Upper lobe of left lung (tissue), 6 donors: ENCODE measurements at places on chromosomes 3 and 15. TPM values are rescaled to one million over a fixed set of nuclear protein-coding genes. Genes with fewer than 3 reads are reported as not detected.

Gene SRGAP3
- 17.8 TPM for total RNA-seq

- no peak for DNase-seq
Observed at GRCh38 chr3:154132777-154133375, 11.7 kb downstream of the ARHGEF26 start.

Gene P2RY12
- total RNA-seq = not detected

- no peak for DNase-seq
Observed at GRCh38 chr15:84973492-84974460, 7.9 kb upstream of the PDE8A start.

DNA sequence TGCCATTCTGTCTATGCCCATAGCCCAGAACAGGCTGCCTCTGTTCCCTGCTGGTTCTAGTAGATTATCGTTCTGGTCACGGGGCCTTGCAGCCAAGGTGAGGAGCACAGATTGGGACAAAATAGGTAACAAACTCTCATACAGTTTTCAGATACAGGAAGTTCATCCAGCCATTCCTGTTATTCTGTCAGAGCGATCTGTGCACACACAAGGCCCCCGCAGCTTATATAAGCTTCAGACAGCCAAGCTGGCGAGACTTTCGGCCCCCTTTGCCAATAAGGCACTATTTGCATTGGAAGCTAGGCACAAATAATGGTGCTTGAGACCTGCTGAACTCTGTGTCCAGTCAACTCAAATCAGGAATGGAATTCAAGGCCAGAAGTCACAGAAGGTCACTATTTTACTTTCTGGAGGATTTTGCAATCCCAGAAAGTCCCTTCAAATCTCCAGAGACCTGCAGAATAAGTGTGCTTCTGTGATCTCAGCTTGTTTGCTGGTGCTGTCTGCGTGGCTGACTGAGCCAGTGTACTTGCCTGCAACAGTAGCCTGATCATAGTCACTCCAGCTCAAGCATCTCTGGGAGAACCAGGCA, 69.4 kb downstream of the BFSP2 start:
- no peak for DNase-seq

GRCh38 chr3:124770336-124771082, 40.3 kb downstream of the UMPS start:
- peak; percentile 57 for DNase-seq

Gene MAP1A
- total RNA-seq = 4.7 TPM

Gene SAMMSON
- total RNA-seq = not detected

DNA sequence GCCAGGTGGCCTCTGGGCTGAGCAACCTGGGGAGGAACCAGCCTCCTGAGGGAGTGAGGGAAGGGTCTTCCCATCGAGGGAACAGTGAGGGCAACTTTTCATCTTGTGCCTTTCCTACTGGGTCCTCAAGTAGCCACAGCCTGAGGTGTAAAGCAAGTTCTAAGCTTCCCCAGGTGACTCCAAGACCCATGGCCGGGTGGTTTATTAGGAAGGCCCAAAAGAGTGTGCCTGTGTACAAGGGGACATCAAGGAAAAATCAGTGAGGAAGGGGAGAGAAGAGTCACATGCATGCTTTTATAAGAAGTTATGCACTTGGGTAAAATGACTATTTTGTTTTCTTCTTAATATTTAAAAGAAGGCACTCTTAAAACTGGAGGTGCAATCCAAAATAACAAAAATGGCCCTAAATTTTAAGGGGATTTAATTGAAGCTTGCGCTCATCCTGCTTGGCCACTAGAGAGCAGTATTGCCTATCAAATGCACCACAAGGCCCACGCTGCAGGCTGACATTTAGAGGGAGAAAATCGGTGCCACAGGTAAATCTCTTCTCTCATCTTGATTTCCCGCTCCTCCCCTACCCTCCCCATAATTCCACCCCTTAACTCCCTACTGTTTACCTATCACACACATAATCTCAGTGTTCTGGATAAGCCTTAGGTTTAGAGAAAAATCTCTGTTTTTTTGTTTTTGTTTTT, 6.7 kb downstream of the NANOGP8 start:
- DNase-seq = peak; percentile 49

DNA sequence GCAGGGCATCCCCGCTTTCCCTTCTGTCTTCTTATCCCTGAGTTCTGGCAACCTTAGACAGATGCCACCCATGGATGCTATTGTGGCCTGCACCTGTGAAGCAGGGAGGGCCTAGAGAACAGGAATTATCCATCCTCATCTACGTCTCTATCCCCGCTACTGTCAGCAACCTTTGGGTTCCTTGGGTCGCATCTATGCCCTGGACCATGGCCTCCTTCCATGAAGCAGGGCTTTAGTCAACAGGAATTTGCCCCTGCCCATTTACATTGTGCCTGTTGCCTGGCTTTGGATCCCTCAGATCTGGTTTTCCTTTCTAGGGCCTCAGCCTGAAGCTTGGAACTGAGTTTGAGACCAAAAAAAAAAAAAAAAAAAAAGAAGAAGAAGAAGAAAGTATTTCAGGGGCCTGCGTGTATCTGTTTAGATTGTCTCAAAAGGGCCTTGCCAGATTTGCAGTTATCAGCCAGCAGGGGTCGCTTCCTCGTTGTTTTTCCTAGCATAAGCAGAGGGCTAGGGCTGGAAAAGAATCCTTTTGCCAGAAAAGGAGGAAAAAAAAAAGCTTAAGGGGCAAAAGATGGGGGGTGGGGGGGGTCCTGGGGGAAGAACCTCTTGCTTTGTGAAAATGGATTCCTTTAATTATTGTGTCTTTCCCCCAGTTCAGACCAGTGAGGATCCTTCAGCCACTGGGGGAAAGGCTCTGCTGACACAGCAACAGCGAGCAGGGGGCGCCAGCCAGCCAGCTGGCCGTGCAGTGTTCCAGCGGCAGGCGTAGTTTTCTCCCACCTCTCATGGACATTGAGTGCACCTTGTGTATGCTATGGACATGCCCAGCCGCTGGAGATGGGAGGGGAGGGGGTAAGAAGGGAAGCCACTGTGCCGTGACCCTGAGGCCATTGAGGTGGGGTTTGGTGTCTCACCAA, 65.7 kb upstream of the ALDH1L1 start:
- peak; percentile 81 for DNase-seq

DNA sequence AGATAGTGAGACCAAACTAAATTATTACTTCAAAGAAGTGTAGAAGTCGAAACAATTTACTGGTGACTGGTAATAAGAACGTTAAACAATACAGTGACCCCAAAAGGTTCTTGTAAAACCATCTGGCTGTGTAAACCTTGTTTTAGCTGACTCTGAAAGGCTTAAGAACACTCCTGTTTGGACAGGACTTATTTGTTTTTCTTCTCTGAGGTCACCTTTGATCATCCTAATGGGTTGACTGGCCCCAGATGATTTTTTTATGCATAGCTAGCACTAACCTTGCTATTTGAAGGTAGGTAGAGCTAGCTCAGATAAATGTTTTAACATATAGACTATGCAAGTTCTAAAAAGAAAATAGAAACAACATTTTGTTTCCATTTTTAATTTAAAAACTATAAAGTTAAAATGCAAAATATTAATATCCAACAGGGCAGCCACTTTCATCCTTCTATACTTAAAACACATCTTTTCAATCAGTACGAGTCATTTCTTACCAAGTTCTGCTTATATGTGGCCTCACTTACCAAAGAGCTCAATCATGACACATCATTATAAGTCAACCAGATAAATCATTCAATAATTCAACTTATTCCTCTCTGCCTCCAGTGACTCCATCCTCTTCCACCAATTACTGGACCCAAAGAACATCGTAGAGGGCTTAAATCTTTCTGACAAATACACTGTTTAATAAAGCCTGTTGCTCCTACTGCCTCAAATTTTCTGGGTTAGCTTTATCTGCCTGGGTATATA, 158.8 kb downstream of the SSR3 start:
- no peak for DNase-seq

GRCh38 chr3:149091983-149092382, 5.7 kb upstream of the HLTF start:
- DNase-seq = no peak

GRCh38 chr3:7520059-7520458, 659.1 kb downstream of the GRM7 start:
- no peak for DNase-seq

- DNase-seq = no peak
Observed at GRCh38 chr3:180319461-180319860, 282.5 kb upstream of the TTC14 start.

GRCh38 chr15:60782316-60782715, 303.4 kb upstream of the ICE2 start:
- no peak for DNase-seq

Gene TGM4
- not detected for total RNA-seq

Gene RTP4
- 4.1 TPM for total RNA-seq

GRCh38 chr3:124951511-124952281, 17.1 kb upstream of the MUC13 start:
- no peak for DNase-seq

Gene CLDN11
- 6.1 TPM for total RNA-seq

GRCh38 chr3:54888873-54889272, 39.0 kb downstream of the LRTM1 start:
- no peak for DNase-seq

DNA sequence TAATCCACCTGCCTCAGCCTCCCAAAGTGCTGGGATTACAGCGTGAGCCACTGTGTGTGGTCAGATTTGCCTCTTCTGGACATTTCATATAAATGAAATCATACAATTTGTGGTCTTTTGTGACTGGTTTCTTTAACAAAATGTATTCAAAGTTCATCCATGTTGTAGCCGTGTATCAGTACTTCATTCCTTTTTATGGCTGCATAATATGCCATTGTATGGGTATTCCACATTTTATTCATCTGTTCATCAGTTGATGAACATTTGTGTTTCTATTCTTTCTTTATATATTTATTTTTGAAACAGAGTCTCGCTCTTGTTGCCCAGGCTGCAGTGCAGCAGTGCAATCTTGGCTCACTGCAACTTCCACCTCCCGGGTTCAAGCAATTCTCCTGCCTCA, 25.8 kb downstream of the WDR76 start:
- DNase-seq = no peak

Gene LRRC3B
- total RNA-seq = 0.24 TPM

DNA sequence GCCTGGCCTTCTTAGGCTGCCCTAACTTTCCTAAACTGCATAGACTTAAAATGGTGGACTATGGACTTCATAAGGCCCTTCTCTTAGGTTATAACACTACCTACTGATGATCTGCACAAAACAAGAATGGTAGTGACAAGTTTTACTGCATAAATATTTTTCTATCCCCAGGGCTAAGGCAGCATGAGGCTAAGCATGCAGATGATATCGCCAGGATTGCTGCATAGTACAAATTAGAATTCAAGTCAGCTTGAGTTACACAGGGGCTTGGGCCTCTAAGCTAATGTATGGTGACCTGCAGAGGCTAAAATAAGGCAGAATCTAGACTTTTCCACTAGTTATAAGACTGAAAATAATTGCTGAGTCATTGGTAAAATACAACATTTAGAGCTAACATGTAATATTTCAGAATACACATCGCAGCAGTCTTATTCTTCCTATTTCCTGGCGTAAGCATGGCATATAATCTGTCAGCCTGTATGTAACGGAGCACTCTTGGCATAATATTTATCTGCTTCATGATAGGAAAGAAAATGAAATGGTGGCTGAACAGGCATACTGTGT, 15.3 kb upstream of the RBMS3 start:
- DNase-seq = no peak

Gene C2CD4A
- total RNA-seq = not detected

DNA sequence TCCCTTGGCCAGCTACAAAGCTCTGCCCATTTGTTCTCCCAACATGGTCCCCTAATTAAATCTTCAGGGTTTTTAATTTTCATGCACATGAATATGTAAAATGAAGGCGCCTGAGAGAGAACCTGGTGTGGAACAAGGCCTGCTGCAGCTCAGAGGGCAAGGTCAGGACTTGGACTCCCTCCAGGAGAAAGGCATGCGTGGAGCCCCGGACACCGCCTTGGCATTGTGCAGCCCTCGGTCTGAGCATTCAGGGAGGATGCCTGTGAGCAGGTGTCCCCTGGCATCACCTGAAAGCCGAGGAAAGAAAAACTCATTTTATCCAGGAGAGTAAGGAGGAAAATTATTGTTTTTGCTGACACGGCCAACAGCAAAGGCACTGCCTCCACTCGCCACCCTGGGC, 33.8 kb upstream of the EPHB1 start:
- DNase-seq = peak; percentile 12

GRCh38 chr3:87351937-87352336, 75.6 kb upstream of the POU1F1 start:
- DNase-seq = no peak

DNA sequence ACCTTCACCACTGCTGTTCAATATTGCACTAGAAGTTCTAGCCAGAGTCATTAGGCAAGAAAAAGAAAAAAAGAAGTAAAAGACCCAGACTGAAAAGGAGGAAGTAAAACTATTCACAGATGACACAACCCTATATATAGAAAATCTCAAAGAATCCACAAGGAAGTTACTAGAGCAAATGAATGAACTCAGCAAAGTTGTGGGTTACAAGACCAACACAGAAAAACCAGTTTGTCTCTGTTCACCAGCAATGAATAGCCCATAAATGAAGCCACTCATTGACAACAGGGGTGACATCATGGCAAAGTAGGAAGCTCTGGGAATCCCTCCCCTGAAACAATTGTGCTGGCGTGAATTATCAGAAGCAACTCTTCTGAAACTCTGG, 4.6 kb downstream of the CFAP100 start:
- no peak for DNase-seq

- no peak for DNase-seq
Observed at GRCh38 chr3:194348354-194348753, 2.8 kb downstream of the CPN2 start.

- no peak for DNase-seq
Observed at GRCh38 chr15:65365229-65365628, 12.6 kb downstream of the IGDCC3 start.

- DNase-seq = peak; percentile 94
Observed at GRCh38 chr3:124584552-124585391, 145.5 kb upstream of the UMPS start.

DNA sequence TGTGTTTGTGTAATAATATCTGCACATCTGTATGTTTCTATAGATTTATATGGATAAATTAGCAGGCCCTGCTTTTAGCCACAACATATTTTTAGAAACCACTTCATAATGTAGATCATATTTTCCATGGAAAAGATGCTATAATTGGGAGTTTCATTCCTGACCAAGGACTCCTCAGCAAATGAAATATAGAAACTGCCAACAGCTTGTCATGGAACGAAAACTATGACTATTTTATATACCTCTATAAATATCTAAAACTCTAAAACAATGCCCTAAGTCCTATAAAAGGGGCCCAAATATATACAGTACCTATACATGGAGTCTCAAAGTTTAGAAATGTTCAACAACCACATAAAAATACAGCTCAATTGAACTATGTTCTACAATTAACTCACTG, 27.9 kb downstream of the EID1 start:
- DNase-seq = no peak

Gene ARGFX
- total RNA-seq = not detected

GRCh38 chr15:89614164-89614563, 38.9 kb downstream of the TICRR start:
- DNase-seq = no peak

Gene CCDC191
- 3.8 TPM for total RNA-seq
